Stimulated activated naive CD4-positive, alpha-beta T cell treated with Interleukin-2 at 50 U/mL for 16 hours (primary cell): ENCODE measurements at places on chromosomes 11 and 22.

DNA sequence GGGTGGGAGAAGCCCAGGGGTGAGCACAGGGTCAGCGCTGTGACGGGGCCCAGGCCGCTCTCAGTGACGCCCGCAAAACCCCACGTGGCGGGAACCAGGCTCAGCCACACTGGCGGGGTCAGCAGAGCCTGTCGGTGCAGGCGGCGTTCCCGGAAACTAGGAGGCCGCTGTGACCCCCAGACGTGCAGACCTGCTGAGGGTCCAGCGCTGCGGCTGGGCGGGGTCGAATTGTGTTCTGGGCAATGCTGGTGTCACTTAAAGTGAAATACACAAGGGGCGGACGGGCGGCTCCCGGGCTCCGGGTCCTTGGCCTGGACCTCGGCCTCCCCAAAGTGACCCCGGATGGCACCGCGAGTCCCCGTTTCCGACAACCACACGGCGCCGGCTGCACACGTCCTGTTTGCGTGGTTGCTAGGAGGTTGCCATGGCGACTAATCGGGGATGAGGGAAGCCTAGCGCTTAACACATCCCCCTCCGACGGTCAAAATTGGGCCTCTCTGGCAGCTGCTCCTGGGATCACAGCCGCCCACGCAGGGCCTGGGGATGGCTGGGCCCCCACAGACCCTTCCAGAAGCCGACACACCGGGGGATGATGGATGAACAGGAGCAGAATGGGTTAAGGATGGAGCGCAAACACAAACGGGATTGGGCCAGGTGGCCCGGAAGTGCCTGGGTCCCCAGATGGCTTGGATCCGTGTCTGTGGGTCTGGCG, 81.7 kb upstream of the PRR5 start:
- peak; percentile 65 for DNase-seq

DNA sequence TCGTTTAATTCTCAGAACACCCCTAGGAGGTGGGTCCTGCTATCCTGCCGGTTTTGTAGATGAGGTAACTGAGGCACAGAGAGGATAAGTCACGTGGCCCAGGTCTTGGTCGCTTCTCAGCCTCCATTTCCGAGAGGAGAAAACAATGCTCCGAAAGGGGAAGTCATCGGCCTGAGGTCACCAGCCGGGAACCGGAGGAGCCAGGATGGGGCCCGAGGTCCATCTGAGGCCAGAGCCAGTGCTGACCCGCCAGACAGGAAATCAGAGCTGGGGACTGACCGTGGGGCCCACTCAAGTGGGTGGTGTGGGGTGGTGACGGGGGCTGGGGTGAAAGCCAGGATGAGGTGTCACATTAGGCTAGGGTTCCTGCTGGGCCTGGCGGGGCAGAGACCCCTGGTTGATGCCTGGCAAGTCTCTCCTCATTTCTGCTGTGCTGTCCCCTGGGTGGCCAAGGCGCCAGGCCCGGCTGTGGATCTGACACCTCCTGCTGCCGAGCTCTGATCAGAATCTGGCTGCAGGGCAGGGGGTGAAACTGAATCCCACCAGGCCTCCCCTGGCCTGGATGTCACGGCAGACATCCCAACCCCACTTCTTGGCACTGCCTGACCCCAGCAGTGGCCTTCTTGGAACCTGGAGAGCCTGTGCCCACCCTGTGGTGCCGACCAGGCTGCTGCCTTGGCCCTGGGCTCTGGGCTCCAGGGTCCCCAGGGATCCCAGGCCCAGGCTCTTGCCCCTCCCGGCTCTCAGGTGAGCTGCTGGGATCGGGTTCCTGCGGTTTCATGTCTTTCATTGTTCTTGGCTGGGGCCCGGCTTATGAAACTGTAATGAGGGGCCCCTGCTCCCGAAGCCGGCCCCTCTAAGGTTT, 12.0 kb downstream of the TRIOBP start:
- no peak for DNase-seq

DNA sequence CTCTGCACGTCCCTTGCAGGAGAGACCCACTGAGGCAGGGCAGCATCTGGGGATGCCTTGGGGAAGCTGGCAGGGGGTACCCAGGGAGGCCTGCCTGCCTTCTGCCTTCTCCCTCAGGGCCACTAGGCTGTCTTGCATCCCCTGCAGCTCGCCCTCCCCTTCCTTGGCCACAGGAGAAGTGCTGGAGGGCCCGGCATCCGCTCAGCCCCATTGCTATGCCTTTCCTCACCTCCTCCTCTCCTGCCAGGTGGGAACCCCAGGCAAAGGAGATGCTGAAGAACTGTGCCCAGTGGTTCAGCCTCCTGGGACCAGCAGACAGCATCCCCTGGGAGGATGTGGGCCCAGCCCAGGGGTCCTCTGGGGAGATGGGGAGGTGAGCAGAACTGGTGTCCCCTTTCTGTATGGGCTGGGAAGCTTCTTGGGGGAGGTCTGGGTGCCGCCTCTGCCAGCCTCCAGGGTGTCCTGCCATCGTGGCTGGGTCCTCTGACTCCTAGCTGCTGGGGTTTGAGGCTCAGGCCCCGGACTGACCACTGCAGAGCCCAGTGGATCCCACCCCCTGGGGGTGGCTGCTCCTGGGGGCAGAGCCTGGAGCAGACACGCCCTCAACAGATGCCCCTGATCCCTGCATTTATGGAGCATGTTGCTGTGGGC, 20.6 kb downstream of the MRGPRG start:
- no peak for DNase-seq

- DNase-seq = no peak
Measured at GRCh38 chr11:118635237-118635591, 27.8 kb downstream of the PHLDB1 start.

DNA sequence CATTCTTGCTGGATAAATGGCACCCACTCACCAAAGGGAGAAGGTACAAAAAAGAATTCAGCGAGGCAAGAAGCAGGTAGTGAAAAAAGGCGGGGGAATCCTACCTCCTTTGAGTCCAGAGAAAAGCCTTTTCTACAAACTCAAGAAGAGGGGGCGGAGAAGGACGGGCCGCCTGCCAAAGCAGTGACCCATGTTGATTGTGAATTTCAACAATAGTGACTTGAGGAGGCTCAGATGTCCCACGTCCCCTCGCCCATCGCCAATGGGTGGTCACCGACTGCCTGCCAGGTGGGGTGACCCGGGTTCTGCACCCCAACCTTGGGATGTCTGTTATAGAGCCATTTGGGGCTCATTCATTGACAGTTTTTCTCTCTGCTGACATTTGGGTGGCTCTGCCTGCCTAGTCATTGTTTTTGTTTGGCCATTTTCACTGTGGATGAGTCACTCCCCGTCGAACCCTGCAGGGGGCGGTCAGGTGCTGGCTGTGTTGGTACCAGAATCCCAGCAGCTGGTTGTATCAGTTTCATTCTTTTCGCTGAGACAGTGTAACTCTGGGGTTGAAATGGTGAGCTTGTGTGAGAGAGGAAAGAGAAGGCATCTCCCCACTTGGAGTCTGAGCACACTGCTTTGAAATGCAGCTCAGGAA, 163.4 kb upstream of the NCAM1 start:
- no peak for DNase-seq

DNA sequence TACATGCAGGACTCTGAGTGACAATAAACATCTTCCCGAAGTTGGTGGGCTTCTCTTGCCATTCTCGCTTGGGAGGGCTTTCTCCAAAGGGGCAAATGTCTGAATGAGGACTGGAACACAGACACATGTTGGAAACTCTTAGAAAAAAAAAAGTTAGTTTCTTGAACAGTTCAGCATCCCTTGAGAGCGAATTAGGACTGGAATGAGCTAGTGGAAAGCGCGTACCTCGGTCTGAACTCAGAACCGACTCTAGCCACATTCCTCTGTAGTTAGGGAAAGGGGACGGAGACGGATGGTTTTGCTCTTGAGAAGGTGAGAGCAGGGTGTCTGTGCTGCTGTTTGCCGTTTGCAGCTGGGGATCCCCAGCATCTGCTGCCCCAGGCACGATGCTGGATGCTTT, 517.3 kb downstream of the TBC1D22A start:
- DNase-seq = no peak

DNA sequence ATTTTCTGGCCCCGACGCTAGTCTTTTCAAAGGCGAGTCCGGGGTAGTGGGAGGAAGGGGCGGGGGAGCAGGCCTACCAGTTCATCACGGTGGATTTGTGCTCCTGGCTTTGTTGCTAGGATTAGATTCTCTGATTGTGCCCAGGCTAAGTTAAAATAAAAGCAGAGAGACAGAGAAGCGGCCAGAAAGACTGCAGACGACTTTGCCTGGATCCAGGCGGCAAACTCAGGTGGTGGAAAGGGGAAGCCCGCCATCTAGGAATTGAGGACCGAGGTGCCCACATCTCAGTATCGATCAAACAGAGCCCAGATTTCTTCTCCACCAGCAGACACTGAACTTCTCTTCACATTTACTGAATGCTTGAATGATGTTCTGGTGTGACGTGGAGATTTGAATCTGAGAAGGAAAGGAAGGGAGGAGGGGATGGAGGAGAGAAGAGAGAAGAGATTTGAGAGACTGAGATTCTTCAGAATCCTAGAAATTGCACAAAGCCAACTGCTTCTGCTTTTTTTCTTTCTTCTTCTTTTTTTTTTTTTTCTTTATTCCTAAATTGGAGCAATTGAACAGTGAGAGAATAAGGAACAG, 2.7 kb downstream of the FAT3 start:
- DNase-seq = no peak

DNA sequence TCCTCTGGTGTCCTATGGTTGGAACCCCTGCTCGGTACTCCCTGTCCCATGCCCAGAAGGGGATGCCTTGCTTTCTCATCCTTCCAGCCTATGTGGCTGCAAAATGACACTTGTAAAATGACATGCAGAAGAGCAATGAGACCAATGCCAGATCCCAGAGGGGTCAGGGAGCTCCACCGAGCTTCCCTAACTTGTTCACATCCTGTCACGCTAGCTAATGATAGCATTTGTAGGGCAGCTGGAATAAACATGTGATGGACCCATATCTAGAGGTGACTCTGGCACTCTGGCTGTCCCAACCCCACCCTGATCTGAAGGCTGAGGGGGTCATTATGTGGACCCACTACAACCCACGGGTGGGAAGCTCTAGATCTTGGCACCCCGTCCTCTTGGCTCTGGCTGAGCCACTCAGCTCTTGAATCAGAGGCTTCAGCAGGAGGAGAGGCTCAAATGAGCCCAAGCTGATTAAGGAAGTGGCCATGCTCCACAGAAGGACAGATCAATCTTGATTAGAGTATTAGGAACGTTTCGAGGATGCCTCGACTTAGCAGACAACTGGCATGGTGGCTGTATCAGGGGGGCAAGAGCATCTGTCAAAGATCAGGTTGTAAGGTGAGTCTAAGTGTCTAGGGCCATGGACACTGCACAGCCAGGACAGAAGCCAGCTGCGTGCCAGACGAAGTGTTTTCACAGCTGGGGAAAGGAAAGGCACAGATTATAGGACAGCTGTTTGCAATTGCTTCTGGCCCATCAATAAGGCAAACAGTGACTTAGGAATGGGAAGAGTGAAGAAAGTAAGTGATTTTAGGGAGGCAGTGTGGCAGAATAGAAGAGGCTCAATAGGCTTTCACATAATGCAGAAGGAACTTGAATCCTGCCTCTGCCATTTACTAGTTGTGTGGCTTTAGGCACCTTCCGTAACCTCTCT, 182.8 kb downstream of the KIRREL3 start:
- no peak for DNase-seq

- no peak for DNase-seq
Measured at GRCh38 chr11:14657841-14658240, 14.2 kb downstream of the PDE3B start.

GRCh38 chr11:46252373-46252914, 25.0 kb upstream of the CREB3L1 start:
- no peak for DNase-seq

GRCh38 chr22:38706101-38706900, 557 bp downstream of the GTPBP1 start:
- peak; percentile 31 for DNase-seq

GRCh38 chr22:37054600-37055365, 3.2 kb downstream of the KCTD17 start:
- DNase-seq = no peak

- no peak for DNase-seq
Measured at GRCh38 chr11:77438487-77438886, 35.4 kb downstream of the PAK1 start.

- DNase-seq = no peak
Measured at GRCh38 chr11:111694851-111695250, 71.3 kb downstream of the PPP2R1B start.

GRCh38 chr11:30342736-30343166, 19.8 kb downstream of the ARL14EP start:
- DNase-seq = no peak

- no peak for DNase-seq
Measured at GRCh38 chr22:48459859-48460823, 1367.5 kb downstream of the BRD1 start.

- no peak for DNase-seq
Measured at GRCh38 chr11:116651737-116652237, 121.0 kb downstream of the BUD13 start.

DNA sequence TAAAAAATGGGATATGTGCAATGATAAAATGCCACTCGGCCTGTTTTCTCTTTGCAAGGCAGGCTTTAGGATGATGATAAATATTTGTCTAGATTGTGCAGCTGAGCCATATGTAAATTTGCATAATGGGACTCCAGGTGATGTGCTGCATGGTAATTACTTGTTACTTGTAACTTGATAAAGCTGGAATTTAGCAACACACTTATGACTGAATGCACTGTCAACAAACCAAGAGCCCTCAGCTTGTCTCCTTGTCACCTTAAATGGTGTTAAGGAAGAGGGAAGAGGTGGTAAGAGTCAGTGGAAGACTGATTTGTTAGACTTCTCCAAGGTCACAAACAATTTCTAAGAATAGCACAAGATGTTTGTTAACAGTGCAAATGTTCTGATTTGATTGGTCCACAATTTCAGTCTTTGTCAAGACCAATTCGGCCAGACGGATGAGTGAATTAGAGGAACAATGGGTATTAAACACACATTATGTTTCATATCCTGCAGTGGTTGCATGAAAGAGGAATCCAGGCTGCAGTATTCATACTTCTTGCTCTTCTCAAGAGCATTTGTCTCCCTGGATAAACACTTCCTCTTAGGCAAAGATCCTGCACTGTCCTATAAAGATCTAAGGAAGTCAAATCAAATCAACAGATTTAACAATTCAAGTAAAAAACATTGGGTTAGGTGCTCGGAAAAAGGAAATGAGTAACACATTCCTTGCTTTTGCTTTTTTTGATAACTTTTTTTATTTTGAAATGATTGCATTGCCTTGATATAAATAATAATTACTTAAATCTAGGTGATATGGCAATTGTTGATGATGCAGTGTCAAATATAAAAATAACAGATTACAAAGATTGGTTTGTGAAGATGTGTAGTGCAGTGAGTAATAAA, 448.3 kb upstream of the DDI1 start:
- no peak for DNase-seq

DNA sequence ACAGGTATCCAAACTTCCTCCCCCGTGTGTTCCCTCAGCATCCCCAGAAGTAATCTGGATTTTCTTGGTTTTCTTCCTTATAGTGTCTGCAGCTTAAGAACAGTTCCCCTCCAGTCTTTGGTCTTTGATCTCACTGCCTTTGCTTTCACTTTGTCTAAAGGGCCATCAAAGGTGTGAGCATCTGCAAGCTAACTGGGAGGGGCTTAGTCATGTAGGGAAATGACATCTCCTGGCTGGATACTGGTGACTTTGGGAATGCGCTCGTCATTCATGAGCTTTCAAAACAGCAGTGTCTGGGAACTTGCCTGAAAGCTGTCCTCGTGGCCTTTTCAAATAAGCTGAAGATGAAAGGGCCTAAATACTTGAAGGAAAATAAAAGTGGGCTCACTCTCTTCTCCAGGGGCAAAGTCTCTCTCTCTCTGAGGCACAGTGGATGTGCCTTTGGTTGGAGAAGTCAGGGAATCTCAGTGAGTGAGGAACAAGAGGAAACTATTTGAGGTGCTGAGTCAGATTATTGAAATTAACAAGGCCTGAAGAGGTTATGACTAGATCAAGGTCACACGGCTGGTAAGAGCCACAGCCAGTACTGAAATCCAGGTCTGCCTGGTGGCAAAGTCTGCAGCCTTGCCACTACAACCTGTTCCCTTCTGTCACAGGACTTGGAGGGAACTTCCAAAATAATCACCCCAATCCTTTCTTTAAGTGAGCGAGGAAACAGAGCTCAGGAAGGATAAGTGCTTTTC, 45.6 kb upstream of the TENM4 start:
- no peak for DNase-seq
